ENCODE measurements at places on chromosomes 4 and X. TPM values are rescaled to one million over a fixed set of nuclear protein-coding genes. Genes with fewer than 3 reads are reported as not detected.

DNA sequence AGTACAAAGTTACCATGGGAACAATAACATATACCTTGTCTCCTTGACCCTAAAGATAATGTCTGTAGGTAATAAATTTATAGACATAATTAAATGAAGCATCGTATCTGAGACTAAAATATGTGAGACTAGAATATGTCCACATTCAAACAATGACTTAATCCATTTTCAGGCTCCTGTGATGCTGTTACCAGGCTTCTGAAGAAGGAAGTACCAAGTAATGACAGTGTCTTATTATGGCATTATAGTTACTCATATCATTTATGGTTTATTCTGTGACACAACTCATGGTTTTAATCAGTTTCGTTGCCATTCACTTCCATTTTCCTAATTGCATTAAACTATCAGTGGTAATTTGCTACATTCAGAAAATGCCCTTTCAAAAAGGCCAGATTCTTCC is 100.6 kb upstream of the GPM6B start:
- H3K4me3 ChIP-seq: no peak overlapping the region
- H3K4me1 ChIP-seq: no peaks in the 10 kb centered on the region
- no peaks in the 10 kb centered on the region for H3K27me3 ChIP-seq

KLHL13 gene
- not detected for total RNA-seq

NR0B1 gene
- total RNA-seq: not detected

PAGE1 gene
- total RNA-seq: not detected

SOWAHD gene
- total RNA-seq: 1.5 TPM

Measured in osteocyte (in vitro differentiated cells).